Tibial nerve (tissue), 4 donors: ENCODE measurements at places on chromosomes 2 and 18.
A peak's percentile ranks its signal among the peaks of the same experiment; 100 is the strongest.

DNA sequence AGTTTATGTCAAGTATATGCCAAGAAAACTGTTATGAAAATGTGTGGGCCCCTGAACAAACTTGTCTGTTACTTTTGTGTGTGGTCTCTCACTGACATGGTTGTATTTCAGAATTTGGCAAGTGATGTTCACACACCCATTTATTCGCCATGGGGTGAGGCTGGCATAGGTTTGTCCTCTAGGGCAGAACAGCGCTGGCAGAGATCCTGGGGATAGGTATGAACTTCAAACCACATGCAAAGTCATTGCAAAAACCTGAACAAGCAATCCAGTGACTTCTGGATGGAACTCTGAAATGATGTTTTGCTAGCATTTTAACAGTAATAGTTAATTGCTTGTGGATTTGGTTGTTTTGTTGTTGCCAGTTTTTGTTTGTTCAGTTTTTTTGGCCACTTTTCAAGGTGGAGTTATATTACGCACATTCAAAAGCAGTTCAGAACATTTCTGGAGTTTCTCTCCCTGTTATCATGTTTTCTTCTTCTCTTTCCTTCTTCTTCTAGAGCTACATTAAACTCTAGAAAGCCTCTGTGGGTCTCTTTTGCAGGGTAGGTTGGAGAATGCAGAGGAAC is 78.5 kb downstream of the MDH1 start:
- H3K27me3 ChIP-seq, result no peaks in the 10 kb centered on the region
- H3K36me3 ChIP-seq, result no peaks in the 10 kb centered on the region
- no peak overlapping the region for H3K27ac ChIP-seq

DNA sequence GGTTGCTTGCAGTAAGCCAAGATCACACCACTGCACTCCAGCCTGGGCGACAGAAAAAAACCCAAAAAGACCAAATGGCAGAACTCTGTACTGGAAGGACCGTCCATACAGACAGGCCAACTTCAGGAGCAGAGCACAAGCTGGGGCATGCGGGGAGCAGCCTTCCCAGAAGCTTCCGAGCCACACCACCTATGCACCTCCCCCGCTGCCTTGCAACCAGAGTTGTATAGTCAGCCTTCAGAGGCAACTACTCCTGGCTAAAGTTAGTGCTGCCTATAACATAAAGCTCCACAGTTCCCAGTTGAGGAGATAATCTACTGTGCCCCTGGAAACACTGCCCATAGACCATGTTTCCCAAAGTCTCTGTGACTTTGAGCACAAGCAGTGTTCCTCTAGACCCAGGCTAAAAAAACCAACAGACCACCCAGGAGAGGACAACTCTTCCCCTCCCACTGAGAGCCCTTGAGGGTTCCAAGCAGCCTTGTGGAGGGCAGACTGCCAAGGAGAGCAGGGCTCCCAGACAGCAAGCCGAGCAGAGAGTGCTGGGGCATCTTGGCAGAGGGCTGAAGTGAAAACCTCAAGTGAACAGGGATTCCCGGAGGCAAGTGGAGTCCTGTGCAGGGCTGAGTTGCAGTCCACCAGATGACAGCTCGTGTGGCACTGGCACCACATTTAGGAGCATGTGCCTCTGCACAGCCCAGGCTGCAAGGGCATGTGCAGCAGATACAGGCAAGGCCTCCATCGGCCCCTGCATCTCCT is 6.8 kb downstream of the SFT2D3 start:
- DNase-seq, result no peak
- no peak overlapping the region for H3K4me3 ChIP-seq
- no peaks in the 10 kb centered on the region for H3K27me3 ChIP-seq
- no peaks in the 10 kb centered on the region for H3K36me3 ChIP-seq
- peaks cover 17% of the 10 kb centered on the region for H3K4me1 ChIP-seq
- H3K27ac ChIP-seq, result no peak overlapping the region

DNA sequence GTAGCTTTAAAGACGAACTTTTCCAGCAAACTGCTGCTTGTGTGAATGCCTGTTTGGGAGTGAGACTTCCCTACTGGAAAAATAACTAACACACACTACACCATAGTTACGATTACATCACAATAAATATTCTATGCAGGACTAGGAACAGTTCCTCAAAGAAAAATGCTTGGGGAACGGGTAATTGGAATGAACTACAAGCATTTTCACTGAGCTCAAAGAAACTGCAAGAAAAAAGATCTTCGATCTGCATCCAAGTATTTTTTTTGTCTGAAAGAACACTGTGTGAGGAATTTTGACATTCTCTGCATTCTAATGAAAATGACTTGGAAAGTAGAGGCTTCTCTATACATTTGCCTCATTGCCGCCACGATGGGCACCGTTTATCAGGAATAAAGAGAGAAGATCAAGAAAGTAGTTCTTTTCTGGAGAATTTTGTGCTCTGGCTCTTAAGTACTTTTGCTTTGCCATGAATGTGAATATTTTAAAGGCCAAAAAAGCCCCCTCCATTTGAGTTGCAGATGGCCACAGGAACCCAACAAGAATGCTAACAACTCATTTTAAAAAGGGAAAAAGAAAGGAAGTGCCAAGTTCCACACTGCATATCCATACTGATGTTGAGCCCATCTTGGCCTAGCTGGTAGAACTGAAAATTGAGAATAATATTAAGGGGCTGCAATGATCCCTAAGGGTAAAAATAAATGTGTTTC is 13.6 kb downstream of the LYPD1 start:
- H3K4me3 ChIP-seq, result no peak overlapping the region
- no peak overlapping the region for H3K27ac ChIP-seq
- no peaks in the 10 kb centered on the region for H3K36me3 ChIP-seq
- H3K27me3 ChIP-seq, result no peaks in the 10 kb centered on the region
- H3K4me1 ChIP-seq, result no peaks in the 10 kb centered on the region

GRCh38 chr2:102032368-102033030 is 40.7 kb downstream of the IL1R2 start:
- H3K4me1 ChIP-seq, result peaks cover 25% of the 10 kb centered on the region
- peak overlapping the region; percentile 60 for H3K27ac ChIP-seq
- no peaks in the 10 kb centered on the region for H3K36me3 ChIP-seq
- no peak overlapping the region for H3K4me3 ChIP-seq
- no peak for DNase-seq

DNA sequence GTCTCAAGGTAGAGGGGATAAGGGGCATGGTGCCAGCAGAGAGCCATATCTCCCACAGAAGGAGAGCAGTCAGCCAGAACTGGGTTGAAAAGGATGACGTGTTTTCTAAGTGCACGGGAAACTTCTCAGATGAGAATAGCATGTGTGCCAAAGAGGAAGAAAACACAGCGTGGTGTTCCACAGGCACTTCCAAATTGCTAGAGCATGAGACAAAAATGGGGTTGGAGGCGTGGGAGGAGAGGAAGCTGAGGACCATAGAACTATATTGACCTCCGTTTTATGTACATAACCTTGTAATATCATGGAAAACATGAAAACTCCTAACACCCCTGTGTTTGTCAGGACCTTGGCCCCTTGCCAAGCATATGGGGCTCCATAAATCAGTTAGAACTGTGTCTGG is 682.7 kb upstream of the RAB6C start:
- H3K36me3 ChIP-seq, result no peaks in the 10 kb centered on the region
- no peaks in the 10 kb centered on the region for H3K27me3 ChIP-seq
- H3K27ac ChIP-seq, result no peak overlapping the region
- peak; percentile 16 for DNase-seq
